NCI-H1092 (cell line): ENCODE measurements at places on chromosomes 13 and 19.

- DNase-seq: no peak
Measured at GRCh38 chr13:43846496-43847158, 32.9 kb downstream of the CCDC122 start.

GRCh38 chr19:13396250-13397080, 109.8 kb downstream of the CACNA1A start:
- no peak for DNase-seq

DNA sequence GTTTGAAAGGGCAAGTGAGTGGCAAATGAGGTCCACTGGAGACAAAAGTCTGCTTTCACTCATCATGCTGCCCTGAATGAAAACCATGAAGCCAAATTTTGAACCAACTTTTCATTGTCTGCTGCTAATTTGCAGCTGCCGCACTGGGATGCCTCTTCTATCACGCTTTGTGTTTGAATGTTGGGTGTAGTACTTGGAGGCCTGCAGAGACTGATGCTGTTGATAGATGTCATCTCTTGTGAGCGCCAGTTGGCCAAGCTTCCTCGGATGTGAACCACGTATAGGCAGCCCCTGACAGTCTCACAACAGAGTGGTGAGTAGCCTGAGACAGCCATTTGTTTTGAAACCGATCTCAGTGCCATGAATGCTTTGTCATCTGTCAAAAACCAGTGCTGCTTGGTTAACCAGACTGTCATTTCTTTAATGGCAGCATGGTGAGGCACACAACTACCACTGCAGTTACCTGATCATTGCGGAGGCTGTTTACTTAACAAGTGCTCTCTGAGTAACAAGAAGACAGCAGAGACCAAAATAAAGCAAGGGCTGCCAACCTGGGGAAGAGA, 31.2 kb upstream of the SLC10A2 start:
- DNase-seq: no peak

DNA sequence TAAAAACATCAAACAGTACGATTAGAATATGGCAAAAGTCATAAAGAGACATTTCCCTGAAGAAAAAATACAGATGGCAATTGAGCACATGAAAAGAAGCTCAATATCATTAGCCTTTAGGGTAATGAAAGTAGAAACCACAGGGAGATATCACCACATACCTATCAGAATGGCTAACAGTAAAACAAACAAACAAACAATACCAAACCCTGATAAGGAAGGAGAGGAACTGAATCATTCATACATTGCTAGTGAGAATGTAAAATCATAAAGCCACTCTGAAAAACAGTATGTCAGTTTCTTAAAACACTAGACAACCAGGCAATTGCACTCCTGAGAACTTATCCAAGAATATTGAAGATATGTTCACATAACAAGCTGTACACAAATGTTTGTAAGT, 1342.5 kb upstream of the SLC10A2 start:
- no peak for DNase-seq

- no peak for DNase-seq
Measured at GRCh38 chr13:110310541-110311442, 3.7 kb downstream of the COL4A2 start.

- DNase-seq: no peak
Measured at GRCh38 chr13:106318941-106319411, 216.5 kb downstream of the EFNB2 start.

GRCh38 chr13:44084146-44084545, 204.4 kb downstream of the LACC1 start:
- no peak for DNase-seq

- no peak for DNase-seq
Measured at GRCh38 chr19:55689411-55690108, 14.5 kb downstream of the EPN1 start.

DNA sequence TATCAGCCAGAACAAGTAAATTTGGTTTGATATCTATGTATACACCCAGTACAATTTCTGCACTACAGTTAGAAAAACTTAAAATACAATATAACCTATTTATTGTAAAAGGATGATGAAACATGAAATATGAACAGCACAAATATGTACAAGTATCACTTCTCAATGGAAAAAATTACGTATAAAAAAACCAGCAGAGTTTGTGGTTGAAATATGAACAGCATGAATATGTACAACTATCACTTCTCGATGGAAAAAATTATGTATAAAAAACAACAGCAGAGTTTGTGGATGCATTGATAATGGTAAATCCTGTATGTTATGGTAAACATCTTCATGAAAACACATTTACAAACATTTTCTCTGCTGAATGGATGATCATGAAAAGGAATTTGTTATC, 32.4 kb upstream of the CEACAM21 start:
- DNase-seq: no peak

- no peak for DNase-seq
Measured at GRCh38 chr13:78299832-78300623, 303.3 kb downstream of the POU4F1 start.
